A549 (cell line): ENCODE measurements at places on chromosomes 13 and 19. TPM values are rescaled to one million over a fixed set of nuclear protein-coding genes. Genes with fewer than 3 reads are reported as not detected.

DNA sequence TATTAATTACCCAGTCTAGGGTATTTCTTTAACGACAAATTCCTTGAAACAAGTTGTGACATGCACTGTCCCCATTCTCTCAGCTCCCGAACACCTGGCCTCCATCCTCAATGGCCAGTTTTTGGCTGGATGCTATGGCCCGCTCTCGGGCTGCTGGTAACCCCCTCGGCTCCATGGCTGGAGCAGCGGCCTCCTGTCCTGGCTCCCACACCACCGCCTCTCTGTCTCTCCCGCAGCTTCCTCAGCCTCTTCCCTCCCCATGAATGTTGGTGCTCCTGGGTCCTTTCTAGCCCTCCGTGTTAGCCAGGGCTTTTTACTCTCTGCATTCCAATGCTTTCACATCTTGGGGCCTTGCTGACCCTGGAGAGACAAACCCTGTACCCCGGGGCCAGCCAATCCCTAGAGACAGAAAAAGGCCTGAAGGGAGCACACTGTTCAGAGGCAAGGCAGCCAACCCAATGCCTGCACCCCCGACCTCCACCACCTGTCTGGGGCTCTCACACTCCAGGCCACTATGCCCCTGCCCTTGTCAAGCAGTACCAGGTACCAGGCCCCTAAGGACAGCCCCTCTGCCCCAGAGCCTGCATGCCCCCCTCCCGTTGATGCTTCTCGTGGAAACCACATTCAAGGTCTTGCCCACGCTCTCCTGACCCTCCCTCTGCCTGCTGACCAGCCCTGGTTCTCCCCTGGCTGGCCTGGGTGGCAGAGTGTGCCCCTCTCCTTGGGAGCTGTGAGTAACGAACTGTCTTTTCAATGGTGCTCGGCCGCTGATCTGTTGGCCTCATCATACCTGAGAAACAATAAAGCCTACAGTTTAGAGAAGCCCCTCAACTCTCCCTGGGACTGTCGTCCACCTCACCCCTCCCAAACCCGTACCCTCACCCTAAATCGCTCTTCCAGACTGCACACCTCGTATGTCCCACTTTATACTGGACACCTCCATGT lies 86.9 kb upstream of the GPR183 start:
- DNase-seq = no peak

DNA sequence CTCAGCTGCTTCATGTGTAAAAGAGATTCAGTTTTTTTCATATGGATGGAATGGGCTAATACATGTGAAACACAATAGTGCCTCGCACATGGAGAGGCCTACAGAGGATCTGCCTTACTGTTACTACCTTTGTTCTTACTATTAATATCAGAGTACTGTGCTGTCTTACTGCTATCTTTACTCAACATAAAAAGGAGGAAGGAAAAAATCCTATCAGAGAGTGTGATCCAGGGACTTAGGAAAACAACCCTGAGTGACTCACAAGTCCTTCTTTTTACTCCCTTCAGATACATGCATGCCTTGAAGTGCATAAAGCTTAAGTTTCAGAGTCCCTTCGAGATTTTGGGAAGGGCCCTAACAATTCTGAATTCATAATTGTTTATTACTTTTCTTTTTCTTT lies 136.8 kb downstream of the TBC1D4 start:
- no peak for DNase-seq

RDH8 gene
- 0.05 TPM in 1 of 3 replicates, not detected in the others for polyA plus RNA-seq

ERICH6B gene
- polyA plus RNA-seq = not detected in 3 replicates
